ENCODE measurements at places on chromosomes 6 and 20.

- no peak for DNase-seq
These were observed 116.5 kb upstream of the LAMP5 start for GRCh38 chr20:9397928-9398327.

DNA sequence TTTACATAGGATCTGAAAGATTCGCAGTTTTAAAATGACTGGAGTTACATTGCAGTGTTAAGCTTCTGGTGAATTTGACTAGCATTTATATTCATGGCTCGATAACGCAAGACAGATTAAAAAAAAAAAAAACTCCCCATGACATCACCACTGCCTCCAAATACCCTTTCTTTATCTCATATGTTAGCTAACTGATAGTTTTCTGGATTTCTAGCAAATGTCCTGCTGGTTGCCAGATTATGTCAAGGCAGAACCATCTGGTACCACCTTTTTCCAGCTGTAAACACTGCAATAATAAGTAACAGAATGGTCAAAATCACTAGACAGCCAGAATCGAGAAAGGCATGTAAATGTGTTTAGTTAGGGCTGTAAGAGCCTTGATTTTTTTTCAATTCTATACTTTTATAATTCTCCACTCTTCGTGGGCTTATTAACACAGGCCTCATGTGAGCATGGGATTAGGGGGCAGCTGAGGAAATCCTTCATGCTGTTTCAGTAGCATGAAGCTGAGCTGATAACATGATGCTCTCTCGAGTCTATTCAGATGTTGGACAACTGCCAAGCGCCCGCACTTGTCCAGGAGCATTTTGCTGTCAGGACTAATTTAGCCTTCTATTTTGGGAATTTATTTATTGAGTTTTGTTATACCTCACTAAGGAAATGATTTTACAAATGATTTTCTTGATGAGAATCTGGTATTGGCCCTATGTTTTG is 166.0 kb upstream of the SCGN start:
- DNase-seq, result peak; percentile 95

- no peak for DNase-seq
These were observed 43.2 kb downstream of the KAT14 start for GRCh38 chr20:18180815-18181214.

DNA sequence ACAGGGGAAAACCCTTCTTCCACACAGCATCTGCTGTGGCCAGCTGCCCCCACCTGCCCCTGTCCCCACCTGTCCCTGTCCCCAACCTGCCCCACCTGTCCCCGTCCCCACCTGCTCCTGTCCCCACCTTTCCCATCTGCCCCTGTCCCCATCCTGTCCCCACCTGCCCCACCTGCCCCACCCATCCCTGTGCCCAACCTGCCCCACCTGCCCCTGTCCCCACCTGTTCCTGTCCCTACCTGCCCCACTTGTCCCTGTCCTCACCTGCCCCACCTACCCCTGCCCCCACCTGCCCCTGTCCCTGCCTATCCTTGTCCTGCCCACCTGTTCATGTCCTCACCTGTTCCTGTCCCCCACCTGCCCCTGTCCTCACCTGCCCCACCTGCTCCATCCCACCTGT is 6.4 kb upstream of the MYT1 start:
- DNase-seq, result no peak

GRCh38 chr6:26286168-26286877 is 78.7 kb upstream of the BTN3A2 start:
- DNase-seq, result peak; percentile 47

- DNase-seq, result no peak
These were observed 85.1 kb downstream of the PDE7B start for GRCh38 chr6:135936606-135937005.

GRCh38 chr6:34284563-34285447 is 36.0 kb upstream of the SMIM29 start:
- no peak for DNase-seq

Data from DMS79 treated with DMSO at 0.1 percent for 48 hours (cell line).